ENCODE measurements at places on chromosomes 6 and 20. TPM values are rescaled to one million over a fixed set of nuclear protein-coding genes. Genes with fewer than 3 reads are reported as not detected.

The SYCP2L gene
- total RNA-seq, result 8.2 TPM

GRCh38 chr6:53492860-53493634, 51.9 kb downstream of the GCLC start:
- no peak for DNase-seq

DNA sequence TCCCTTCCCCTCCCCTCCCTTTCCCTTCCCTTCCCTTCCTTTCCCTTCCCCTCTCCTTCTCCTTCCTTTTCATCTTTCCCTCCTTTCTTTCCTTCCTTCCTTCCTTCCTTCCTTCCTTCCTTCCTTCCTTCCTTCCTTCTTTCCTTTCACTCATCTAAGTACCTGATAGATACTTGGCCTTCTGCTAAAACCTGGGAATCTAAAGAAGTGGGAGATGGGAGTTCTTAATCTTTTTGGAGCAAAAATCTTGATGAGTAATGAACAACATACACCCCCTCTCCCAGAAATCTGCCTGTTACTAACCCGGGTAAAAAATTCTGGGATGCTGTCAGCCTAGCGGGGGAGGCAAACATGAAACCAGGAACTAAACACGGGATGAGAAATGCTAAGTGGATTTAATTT, 100.7 kb downstream of the VEGFA start:
- no peak for DNase-seq

GRCh38 chr20:51096582-51097267, 73.8 kb upstream of the KCNG1 start:
- no peak for DNase-seq

DNA sequence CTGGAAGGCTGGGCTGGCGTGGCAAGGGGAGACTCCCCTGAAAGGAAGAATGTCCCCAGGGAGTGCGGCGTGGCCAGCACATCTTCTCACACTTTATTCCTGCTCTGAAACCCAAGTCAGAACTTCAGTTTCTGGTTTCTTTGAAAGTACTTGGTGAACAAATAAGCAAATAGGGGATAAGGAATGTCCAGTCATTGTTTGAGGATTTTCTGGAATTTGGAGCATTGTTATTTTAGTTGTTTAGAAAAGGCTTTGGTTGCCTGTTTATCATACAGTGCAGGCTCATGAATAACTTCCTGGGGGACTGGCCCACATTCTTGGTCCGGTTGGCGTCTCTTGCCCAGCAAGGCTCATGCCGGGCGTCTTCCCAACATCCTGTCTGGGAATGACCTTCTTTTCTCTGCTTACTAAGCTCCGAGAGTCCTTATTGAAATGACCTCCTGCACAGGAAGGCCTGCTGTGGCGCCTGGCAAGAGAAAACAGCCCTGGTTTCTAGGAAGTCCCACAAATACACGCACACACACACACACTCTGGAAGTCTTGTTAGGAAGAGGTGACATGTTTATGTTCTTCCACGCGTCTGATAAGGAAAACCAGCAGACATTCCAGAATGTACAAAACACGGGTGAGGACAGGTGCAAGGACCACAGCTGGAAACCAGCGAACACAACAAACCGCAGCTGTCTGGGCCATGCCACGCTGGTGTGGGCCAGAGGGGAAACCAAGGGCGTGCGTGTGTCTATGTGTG, 71.9 kb downstream of the TMEM170B start:
- DNase-seq, result no peak

DNA sequence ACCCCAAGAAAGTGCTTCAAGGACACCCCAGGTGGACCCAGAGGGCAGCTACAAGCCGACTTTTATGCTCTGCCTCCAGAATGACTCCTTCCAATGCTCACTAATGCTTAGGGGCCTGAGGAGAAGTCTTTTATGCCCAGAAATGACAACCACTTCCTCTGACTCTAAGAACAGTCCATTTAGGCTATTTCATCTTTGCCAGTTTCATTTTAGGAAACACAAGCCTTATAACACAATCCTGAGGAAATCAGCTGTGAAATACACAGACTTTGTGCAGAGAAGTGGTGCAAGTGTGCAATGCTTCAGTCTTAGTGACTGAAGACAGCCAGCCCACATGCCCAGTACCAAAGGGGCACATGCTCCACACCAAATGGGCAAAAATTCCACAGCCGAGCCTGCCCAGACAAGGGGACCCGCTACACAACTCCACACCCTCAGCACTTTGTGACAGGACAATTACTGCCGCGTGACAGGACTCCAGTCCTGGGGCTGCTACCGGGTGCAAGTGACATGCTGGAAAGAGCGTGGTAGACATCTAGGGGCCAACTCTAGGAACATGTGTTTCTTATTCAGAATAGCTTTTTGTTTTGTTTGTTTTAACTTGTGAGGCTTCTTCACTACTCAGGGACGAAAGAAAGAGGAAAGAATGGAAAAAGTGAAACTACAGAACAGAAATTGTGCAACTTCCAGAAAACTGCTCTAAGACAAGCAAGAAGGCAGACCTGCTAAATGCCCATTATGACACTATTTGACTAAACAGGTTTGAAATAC, 28.2 kb upstream of the PLAGL1 start:
- no peak for DNase-seq

GRCh38 chr6:164663634-164664033, 645.8 kb downstream of the C6orf118 start:
- no peak for DNase-seq

The PHF20 gene
- 32.5 TPM for total RNA-seq

DNA sequence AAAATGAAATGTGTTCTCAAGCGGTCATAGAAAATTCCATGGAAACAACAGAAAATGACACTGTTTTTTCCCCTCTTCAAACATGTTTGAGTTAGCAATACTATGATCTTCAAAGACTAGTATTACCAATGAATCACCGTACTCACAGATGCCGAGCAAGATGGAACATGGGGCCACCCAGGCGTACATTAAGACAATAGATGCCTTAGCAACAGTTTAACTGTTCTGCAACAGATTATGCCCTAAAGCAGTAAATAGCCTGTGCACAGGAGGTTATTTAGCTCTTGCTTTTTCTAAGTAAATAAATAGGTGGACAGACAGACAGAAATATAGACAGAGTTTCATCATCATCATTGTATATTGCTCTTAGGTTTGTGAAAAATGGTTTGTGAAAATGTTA, 284.0 kb upstream of the DEFB112 start:
- no peak for DNase-seq

The GNRH2 gene
- not detected for total RNA-seq

GRCh38 chr6:139117734-139118133, 17.1 kb upstream of the HECA start:
- DNase-seq, result no peak

The GJA10 gene
- not detected for total RNA-seq

The KHDC1L gene
- total RNA-seq, result not detected

DNA sequence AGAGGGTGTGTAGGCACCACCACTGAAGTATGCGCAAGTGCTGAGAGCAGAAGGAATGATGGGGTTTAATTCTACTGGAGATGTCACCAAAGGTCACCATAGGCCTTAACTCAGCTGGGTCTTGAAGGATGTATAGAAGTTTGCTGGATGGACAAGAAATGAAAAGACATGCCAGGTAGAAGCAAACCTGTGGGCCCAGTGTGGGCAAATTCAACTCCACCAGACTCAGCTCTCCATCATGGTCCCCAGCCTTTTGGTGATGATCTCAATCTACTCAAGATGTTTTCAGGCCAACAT, 124.5 kb downstream of the SNX5 start:
- no peak for DNase-seq

The RSPO3 gene
- total RNA-seq, result 4.9 TPM

- DNase-seq, result no peak
These were observed 1.3 kb upstream of the E2F1 start for GRCh38 chr20:33687370-33687915.

DNA sequence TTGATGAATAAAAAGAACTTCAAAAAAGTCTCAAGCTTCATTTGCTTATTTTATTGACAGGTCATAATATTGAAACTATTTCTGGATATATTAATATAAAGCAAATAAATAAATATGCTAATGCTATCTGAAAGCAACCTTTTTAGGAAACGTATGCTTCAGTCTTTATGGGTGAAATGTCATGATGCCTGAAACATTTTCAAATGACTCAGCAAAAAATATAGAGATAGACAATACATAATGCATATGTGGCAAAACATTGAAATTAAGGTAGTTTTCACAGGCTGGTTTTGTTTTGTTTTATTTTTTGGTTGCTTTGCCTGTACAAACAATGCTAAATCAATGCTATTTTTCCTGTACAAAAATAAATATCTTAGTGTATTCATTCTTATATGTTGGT, 194.4 kb upstream of the PLCB4 start:
- no peak for DNase-seq

The TNFRSF6B gene
- total RNA-seq, result 0.42 TPM

DNA sequence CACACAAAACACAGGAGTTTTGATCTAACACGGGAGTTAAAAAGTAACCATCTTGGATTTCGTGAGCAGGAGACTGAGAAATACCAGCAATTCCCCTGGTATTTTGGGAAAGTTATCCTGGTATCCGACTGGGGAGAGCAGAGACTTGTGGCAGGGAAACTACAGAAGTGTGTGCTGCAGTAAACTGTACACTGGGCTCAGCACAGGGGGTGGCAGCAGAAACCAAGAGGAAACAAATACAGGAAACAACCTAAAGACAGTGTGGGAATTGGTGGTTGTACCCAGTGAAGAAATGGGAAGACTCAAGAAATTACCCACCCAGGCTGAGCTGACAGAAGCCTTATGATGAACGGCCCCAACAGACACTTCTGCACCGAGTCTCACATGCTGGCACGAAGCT, 109.8 kb downstream of the CHD6 start:
- DNase-seq, result no peak

DNA sequence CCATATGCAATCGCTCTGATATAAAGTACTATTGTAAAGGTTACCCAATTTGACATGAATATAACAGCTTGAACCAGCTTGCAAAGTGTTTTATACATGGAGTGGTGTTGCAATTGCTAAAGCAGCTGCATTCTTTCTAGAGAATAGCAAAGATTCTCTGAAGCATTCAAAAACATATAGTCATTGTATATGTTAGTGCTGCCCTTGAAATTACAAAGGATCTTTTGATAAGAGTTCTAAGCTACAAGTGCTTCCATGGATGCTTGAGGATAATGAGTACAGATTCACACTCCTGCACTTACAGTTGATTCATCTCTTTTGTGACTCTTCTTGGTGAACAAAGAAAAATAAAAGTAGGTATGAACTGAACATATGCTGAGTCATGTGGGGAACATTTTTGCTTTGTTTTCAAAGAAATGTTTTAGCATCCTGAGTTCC, 175.7 kb downstream of the ALDH8A1 start:
- DNase-seq, result no peak

GRCh38 chr6:155968921-155969320, 513.3 kb upstream of the NOX3 start:
- DNase-seq, result no peak

DNA sequence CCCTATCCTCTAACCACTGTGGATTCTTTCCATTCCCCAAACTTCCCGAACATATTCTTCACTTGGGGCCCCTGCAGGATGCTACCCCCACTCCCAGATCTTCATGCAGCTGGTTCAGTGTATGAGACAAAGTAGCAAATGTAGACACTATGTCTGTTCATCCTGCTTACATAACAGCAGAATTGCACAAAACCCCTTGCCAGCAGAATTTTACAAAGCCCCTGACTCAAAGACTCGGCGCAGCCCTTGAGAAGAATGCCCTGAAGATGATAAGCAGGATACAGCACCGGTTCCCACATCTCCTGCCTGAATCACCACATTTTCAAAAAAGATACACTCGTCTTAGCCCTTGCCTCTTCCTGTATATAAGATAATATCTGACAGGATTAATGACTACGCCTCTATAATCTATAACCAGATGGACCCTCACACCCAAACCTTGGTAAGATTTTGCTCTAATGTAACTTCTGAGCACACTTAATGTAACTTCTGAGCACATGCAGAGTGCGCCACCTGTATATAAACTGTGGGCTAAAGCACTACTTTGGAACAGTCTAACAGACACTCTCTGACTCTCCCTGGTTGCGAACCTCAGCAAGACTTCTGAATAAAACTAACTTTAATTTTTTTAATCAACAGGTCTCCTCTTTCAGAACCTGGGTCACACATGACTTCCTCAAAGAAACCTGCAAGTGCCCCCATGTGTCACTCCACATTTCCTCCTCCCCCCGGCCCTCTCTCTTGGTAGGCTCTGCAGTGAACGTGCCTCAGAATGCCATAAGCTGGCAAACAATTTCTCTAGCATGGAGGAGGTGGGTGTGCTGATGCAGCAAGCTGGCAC, 28.7 kb downstream of the RALGAPA2 start:
- no peak for DNase-seq

The FAM217A gene
- total RNA-seq, result not detected

- no peak for DNase-seq
These were observed 57.0 kb upstream of the BMP6 start for GRCh38 chr6:7668936-7669335.

DNA sequence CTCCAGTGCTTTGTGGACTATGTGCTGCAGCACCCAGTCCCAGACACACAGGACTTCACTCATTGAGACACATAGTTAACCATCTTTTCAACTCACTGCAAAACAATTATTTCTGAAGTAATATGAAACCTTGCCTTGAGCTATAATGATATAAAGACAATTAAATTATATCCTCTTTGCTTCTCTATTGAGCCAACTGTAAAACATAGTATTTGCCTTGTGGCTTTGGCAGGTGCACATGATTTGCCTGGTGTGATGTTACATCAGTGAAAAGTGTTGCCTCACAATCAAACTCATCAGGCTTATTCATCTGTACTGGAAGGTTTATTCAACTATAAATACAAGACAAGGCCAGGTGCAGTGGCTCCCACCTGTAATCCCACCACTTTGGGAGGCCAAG, 80.6 kb downstream of the NCOA7 start:
- no peak for DNase-seq

The GFRA4 gene
- not detected for total RNA-seq

The ISM1 gene
- 1.8 TPM for total RNA-seq

The SNPH gene
- total RNA-seq, result 3.5 TPM

DNA sequence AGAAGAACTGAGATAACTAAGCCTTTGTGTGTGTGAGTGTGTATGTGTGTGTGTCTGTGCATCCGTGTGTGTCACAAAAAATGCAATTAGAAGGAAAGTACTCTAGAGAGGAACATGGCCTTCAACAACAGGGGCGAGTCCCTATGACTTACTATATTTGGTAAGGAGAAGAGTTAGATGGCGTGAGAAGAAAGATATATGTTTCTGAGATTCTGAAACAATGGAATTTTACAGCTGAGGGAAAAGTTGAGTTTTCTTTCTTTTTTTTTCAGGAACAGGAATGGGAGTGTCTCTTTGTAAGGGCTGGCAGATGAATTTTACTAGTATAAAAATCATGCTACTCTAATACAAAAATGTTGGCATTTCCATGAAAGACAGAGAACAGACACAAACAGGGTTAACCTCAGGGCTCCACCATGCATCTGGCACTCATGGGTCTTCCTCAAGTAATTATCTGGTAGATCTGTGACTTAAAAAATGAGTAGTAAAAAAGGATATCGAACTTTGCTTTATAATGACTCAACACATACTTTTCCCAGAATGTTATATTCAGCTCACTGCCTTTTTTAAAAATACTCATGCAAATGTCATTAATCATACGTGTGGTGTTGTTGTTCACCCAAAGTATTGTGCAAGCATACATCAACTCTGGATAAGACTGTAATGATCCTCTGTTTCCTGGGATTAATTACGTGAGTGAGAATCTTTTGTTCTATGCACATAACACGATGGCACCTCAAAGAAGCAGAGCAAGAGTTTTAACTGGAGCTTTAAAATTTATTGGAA, 12.8 kb upstream of the SASH1 start:
- no peak for DNase-seq

All from urinary bladder (tissue), 4 donors.